Stimulated activated CD4-positive, alpha-beta T cell treated with anti-CD3 and anti-CD28 coated beads, TNF-alpha, amount 100 ng/mL, for 48 hours (primary cell): ENCODE measurements at places on chromosomes 13 and 19.

DNA sequence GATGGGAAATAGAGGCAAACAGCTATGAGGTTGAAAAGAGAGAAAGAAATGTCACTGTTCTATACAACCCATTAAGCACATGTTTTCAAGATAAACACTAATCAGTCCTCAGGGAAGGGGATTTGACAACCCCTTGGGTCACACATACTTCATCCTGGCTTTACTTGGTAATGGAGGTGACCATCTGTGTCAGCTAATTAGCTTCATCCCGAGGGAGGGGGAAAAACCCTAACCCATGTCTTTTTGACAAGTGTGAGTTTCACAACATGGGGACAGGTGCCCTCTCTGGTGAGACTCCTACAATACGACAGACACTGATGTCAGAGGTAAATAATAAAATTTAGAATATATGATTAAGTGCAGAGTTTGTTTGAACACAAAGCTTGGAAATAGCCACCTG is 43.1 kb downstream of the ZNF611 start:
- no peak for DNase-seq

DNA sequence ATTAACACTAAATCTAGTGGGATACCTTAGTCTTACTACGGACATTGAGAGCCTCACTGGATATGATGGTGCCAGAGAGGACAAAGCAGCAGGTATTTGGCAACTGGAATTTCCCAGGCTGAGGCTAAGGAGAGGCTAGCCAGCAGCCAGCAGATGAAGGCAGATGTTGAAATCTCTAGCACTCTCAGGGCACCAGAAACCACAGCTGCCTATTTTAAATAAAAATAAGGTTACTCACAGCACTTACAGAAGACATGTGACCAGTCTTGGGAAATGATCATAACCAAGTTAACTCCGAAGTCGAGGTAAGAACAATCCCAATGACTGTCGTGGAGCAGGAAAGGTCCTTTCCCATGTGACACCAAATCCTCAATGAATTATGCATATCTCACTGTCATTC is 1726.0 kb downstream of the EFNB2 start:
- no peak for DNase-seq

GRCh38 chr13:98459171-98459681 is 117.7 kb downstream of the STK24 start:
- DNase-seq, result no peak

- no peak for DNase-seq
These were observed 5.5 kb downstream of the MKNK2 start for GRCh38 chr19:2045501-2046045.

DNA sequence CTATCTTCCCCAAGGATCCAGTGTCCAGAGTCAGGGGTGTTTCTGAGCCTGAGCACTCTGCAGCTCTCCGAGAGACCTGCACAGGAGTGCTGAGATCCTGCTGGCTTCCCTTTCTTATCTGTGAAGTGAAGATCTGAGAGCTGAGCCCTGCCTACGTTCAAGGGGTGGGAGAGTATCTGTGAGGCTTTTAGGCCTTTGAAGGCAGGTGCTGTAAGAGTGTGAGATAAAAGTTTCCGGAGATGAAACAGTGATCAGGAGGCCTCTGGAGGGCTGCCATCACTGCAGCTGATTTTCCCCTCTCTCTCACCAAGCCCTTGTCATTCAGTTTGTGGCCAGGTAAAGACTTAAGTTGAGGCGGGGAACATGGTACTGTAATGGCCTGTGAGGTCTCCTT is 83.1 kb downstream of the AKAP11 start:
- peak; percentile 61 for DNase-seq

DNA sequence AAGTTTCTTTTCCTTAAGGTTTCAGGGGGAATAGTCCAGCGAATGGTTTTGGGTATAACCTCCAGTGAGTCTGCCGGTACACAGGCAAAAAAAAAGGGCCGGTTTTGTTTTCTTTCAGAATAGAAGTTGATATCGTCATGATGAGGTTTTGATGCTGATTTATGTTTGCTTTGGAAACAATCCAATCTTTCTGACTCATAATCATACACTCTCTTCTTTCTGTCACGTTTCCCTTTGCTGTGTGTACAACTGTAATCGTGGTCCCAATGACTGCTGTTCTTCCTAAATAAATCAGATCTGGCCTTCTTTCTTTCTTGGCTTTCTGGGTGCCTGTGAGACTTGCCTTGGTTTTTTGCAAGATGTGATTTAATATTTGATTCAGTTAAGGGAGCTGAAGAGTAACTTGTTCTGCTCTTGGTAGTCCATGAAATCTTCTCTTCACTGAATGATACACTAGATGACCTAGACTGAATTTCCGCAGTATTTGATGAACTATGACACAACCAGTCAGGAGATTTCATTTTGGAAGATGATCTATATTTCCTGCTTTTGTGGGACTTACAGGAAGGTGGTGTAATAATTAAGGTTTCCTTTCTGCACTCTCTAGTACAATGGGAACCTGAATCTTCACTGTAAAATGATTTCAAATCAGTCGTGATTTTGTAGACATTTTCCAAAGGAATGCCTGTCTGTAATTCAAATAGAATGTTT is 34.9 kb upstream of the METTL21C start:
- no peak for DNase-seq

GRCh38 chr13:80039000-80039399 is 301.9 kb downstream of the SPRY2 start:
- no peak for DNase-seq

DNA sequence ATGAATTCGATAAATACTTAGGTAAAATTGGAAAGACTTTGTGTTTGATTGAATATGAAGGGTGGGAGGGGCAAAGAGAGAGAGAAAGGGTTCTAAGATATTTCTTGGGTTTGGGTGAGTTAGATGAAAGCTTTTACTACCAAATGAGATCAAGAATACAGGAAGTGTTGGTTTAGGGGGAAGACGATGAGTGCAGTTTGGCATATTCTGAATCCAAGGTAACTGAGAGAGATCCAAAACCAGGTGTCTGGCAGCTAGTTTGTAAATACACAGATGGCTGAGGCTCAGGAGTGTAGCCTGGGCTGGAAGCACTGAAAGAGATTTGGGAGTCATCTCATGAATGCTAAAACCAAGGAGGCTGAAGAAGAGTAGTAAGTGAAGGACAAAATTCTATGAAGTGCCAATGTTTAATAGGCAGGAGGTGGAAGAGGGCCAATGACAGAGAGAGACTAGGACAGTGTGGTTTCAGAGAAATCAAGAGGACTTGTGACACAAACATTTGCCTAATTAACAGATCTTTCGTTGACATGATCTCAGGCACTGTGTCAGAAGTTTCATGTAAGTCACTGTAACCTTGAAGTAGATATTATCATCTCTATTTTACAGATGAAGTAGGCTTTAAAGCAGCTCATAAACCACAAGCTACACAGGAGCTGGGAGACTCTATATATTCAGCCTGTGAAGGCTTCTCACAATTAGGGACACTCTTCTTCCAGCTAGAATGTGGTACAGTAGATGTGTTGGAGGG is 70.2 kb upstream of the ZDHHC20 start:
- DNase-seq, result no peak

DNA sequence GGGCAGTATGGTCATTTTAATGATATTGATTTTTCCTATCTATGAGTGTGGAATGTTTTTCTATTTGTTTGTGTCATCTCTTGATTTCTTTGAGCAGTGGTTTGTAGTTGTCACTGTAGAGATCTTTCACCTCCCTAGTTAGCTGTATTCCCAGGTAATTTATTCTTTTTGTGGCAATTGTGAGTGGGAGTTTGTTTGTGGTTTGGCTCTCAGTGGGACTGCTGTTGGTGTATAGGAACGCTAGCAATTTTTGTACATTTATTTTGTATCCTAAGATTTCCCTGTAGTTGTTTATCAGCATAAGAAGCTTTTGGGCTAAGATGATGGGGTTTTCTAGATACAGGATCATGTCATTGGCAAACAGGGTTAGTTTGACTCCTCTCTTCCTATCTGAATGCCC is 28.9 kb downstream of the NBEA start:
- DNase-seq, result no peak

- DNase-seq, result peak; percentile 80
These were observed at the start of gene ZNF175 for GRCh38 chr19:51570962-51571575. TSS of gene ZNF175 (plus strand) at chr19:51571283. CDS start at chr19:51573330, 2,047 bp downstream.

DNA sequence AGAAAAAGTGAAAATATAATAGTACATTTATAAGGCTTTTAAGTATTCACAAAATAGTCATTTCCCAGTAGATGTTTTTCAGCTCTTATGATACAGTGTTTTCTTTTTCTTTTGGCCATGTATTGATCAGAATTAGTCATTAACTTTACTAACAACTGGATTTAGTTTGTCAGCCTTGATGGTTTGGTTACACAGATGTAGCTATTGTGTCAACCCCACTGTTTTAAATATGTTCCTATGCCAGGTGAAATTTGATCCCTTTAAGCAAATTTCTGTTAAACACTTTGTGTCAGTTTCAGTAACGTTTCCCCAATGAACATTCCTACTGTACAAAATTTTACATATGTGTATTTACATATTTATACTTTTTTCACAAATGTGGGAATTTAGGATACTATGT is 261.5 kb upstream of the STARD13 start:
- DNase-seq, result no peak

- DNase-seq, result no peak
These were observed 88.1 kb downstream of the DGKH start for GRCh38 chr13:42136518-42136917.

DNA sequence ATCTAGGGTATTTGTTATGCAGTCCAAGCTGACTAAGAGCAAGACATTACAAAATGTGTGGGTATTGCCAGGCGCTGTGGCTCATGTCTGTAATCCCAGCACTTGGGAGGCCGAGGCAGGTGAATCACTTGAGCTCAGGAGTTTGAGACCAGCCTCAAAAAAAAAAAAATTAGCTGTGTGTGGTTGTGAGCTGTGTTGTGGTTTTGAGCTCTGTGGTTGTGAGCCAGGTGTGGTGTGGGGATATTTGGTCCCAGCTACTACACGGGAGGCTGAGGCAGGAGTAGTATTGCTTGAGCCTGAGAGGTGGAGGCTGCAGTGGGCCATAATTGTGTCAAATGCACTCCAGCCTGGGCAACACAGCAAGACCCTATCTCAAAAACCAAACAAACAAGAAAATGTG is 5.6 kb upstream of the KEAP1 start:
- DNase-seq, result peak; percentile 16

DNA sequence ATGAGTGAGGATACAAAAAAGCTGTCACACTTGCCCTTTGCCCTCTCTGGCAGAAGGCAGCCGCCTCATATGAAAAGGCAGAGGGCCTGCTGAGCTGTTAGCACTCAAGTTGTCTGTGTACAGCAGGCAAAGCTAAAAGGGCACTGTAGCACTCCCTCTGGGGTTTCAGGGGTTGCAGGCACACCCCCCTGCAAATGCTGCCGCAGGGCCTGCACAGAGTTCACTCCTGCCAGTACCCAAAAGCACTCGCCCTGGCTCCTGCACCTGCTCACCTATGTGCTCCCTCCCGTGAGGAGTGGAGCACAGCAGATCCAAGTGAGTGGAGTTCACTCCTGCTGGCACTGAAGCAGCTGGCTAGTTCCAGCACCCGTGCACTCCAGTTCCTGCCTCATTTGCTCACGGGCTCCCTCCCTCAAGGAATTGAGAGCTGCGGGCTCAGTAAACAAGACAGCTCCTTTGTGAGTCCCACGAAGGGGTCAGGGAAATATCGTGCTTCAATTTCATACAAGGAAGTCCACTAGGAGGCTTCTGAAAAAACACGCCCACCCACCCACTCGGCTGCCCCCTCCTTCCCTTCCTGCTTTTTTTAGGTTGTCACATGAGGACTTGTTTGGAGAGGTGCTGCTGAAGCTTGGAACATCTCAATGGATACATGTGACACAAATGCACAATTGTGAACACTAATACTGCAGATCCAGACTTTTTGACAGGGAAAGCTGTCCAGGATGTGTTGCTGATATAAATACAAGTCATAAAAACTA is 9.9 kb upstream of the RCBTB2 start:
- DNase-seq, result no peak
